ENCODE measurements at places on chromosomes 6 and 20. TPM values are rescaled to one million over a fixed set of nuclear protein-coding genes. Genes with fewer than 3 reads are reported as not detected.

DNA sequence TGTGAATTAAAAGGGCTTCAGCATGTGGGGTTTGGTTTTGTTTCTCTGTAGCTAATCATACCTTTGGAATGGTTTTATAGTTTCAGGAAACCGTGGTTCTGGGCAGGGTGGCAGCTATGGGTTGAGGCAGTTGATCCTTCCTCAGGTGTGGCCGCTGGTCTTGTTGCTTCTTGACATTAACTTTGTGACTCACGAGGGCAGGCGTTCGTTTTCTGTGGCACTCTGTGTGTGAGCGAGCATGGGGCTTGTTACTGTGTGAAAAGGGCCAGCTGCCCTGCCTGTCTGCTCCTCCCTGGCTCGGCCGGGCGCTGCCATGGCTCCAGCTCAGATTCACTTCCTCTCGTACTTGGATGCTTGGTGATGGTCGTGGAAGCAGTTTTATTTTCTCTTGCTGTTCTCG lies 16.2 kb downstream of the DNAJC5 start:
- DNase-seq: peak; percentile 72

DNA sequence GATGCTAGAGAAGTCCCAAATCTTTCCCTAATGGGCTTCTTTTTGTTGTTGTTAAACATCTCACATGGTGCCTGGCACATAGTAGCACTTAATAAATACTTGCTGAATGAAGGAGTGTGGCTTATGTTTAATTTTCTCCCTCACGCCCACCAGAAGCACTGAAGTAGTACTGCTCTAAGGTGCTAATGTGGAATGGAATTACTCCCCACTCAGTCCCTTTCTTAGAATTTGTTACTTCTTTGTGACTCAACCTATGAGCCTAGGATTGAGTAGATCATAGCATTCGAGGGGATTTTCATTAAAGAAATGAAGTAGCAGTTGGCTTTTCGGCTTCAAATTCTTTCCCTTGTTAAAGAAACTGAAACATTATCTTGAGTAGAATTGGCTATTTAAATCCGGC lies 192.8 kb downstream of the CLIC5 start:
- no peak for DNase-seq

LY6G5B gene
- total RNA-seq: not detected

SLC22A16 gene
- 0.92 TPM for total RNA-seq

- no peak for DNase-seq
Observed at GRCh38 chr6:14953836-14954235, 292.0 kb upstream of the JARID2 start.

DNA sequence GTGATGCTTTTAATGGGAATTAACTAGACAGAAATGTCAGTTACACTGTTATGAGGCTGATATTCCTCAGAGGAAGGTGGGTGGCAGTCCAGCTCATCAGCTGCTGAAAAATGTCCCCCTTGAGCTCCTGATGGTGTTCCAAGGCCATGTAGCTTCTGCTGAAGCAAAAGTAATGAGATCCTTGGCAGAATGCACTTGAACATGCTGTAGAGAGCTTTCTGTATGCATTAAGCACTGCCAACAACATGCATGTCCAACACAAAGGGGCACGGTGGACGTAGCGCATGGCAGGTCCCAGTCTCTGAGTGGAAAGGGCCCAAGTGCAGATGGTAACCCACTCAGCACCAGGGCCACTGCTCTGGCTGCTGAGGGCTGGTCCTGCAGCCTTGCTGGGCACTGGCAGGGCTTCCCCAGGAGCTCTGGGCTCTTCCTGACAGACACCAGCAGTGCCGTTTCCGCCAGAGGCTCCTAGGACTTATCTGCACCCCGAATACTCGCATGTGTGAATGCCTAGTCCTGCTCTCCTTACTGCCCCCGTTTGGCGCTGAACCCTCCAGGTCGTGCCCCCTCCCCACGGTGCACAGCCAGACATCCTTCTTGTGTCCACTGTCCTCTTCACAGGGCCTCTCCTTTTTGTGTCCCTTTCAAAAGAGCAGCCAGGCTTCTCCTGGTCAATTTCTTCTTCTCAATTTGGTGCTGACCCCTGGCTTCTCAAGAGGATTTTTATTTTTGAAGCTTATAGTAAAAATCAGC lies 18.6 kb upstream of the SYNDIG1 start:
- no peak for DNase-seq

DNA sequence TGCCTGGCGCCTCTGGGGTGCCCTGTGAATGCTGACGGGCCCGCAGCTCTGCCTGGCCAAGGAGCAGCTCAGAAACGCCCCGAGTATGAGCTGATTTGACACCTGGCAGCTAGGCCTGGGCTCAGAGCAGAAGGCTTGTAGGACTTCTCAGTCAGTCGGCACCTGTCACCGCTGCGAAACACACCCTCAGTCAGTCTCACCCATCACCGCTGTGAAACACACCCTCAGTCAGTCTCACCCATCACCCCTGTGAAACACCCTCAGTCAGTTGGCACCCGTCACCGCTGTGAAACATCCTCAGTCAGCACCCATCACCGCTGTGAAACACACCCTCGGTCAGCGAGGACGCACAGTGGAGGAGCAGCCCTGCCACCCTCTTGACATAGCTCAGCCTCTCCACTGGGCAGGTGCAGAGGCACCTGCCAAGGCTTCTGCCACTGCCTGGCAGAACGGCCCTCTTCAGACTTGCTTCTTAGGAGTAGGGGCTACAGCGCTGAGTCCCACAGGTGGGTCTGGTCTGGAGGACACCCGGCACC lies 109.0 kb downstream of the PSMB1 start:
- DNase-seq: no peak

- peak; percentile 22 for DNase-seq
Observed at GRCh38 chr6:24323632-24324337, 34.1 kb downstream of the DCDC2 start.

DNA sequence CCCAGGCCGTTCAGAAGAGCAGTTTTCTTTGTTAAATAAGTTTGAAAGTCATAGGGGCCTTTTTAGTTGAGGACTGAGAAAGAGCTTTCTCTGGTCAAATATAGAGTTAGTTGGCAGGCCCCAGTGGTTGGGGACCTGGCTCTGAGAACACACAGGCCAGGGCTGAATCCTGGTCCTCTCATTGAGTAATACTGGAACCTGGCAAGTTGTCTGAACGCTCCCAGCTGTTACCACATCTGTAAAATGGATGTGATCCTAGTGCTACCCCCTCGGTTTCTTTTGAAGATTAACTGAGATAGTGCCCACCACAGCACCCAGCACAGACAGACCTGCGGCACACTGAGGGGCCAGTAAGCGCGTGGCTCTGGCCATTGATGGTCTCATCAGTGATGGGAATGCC lies 215.5 kb downstream of the ZDHHC14 start:
- no peak for DNase-seq

DNA sequence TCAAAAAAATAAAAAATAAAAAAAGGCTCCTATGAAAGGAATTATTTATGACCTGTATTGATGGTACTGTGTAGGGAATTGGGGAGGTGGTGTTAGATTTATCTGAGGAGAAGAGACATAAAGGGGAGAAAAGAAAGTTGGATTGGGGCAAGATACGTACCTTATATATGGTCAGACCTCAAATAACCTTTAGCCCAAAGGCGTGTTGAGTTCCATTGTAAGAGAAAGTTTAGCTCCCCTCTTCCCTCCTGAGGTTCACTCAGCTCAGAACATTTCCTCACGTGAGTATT lies 296.9 kb downstream of the ADGB start:
- no peak for DNase-seq

WFDC5 gene
- not detected for total RNA-seq

GRCh38 chr20:20518263-20518662 lies 150.4 kb downstream of the INSM1 start:
- DNase-seq: no peak

DNA sequence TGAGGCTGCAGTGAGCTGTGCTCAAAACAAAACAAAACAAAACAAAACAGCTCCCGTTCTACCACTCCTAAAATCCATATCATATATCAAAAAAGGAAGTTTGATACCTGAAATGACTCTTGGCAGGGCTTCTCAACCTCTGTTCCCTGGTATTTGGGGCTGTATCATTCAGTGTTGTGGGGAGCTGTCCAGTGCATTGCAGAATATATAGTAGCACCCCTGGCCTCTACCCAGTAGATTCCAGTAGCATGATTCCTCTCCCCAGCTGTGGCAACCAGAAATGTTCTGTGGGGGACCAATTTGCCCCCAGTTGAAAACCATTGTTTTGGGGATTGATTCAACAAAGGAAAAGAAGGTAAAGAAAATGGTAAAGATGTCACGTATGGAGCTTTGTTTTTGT lies 238.9 kb downstream of the PRL start:
- no peak for DNase-seq

- DNase-seq: no peak
Observed at GRCh38 chr20:50381075-50381732, 129.0 kb upstream of the PTPN1 start.

DNA sequence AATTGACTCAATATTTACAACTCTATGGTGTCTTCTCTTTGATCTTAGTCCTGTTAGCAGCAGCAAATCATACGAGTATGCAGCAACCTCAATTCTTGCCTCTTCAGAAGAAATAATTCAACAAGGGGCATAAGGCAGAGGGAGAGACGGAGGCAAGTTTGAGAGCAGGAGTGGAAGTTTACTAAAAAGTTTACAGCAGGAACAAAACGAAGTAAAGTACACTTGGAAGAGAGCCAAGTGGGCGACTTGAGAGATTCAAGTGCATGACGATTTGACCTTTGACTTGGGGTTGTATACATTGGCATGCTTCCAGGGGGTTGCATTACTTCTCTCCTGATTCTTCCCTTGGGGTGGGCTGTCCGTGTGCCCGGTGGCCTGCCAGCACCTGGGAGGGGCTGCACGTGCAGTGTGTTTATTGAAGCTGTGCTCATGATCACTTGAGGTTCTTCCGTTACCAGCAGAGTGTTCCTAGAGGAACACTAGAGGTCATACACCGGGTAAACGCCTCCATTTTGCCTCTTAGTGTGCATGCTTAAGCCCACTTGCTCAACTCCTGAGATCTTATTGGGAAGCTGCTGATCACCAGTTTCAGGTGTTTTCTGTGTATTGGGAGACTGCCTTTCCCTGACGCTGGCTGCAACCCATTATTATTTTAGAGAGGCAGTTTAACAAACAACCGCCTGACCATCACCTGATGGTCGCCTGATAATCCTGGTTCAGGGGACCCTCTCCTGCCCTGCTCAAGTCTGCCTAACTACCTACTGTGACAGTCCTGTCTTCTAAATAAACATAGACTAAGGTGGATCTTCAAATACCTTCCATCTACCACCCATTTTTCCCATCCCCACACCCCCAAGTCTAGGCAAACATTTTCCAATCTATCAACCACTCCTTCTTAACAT lies 172.4 kb upstream of the MYLIP start:
- DNase-seq: peak; percentile 84

DSTN gene
- total RNA-seq: 430 TPM

FOXA2 gene
- total RNA-seq: 26.1 TPM

DNA sequence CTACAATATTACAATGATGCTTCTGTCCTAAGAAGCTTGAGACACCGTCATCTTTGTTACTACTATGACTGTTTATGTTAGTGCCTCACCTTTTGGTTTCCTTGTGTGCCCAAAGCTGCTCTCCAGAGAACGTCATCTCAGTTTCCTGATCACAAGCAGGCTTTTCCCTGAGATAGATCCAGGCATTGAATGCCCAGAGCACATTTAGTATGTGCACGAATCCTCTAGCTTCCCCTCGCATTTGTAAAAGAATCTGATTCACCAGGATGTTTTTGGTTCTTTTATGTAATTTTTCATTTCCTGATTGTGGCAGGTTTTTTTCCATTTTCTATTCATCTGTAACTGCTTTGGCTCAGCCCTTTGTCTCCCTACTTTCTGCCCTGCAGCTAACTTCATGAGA lies 100.2 kb upstream of the TMEM181 start:
- DNase-seq: no peak

BTNL2 gene
- total RNA-seq: not detected

GRCh38 chr20:21101453-21101931 lies 4.7 kb downstream of the LINC00237 start:
- no peak for DNase-seq

DNA sequence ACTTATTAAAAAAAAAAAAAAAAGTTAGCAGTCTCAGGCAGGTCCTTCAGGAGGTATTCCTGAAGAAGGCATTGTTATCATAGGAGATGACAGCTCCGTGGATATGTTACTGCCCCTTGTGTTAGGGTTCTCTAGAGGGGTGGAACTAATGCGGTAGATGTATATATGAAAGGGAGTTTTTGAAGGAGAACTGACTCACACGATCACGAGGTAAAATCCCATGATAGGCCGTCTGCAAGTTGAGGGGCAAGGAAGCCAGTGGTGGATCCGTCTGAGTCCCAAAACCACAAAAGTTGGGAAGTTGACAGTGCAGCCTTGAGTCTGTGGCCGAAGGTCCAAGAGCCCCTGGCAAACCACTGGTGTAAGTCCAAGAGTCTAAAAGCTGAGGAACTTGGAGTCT lies 103.4 kb downstream of the TULP4 start:
- DNase-seq: no peak

- DNase-seq: no peak
Observed at GRCh38 chr6:52707963-52708680, 37.2 kb downstream of the TMEM14A start.

CTCFL gene
- not detected for total RNA-seq

ANGPT4 gene
- not detected for total RNA-seq

SLC35B2 gene
- total RNA-seq: 36.8 TPM

ARFGEF3 gene
- 13.4 TPM for total RNA-seq

GRCh38 chr6:148831064-148831463 lies 84.2 kb downstream of the UST start:
- no peak for DNase-seq

CYP39A1 gene
- 1.8 TPM for total RNA-seq

SLA2 gene
- 8.7 TPM for total RNA-seq

DNA sequence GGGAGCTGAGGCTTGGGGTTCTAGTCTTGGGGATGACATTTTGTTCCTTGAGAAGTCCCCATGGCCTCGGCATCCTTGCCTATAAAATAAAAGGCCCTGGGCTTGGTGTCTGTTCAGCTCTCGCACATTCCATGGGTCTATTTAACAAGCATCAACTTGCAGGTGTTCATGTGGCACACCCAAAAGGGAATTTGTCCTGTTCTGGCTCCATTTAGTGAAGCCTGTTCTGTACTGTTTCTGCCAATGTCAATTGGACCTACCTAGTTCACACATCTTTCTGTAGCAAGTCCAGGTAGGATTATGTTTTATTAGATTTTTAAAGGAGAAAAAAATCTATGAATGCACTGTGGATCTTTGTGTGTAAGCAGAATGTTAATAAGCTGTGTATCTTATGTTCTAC lies 262.0 kb downstream of the HIVEP2 start:
- DNase-seq: no peak

DNA sequence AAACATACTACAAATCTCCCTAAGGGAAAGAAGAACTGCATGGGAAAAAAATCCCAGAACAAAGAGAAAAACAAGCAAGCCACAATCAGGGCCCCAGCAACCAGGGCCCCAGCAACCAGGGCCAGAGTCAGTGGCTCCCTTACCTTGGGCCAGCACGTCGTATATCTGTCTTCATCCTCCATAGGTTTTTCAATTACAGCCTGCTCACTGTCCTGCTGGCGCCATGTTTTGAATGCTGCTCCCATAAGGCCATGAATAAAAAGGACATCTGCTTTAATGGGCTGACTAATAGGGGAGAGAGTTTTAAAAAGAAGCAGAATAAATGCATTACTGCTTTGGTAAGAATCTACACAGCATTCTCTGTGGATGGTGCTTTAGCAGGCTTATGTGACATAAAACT lies 49.2 kb downstream of the SERAC1 start:
- no peak for DNase-seq
